Foreskin fibroblast (primary cell): ENCODE measurements at places on chromosomes 13 and 19.
A peak's percentile ranks its signal among the peaks of the same experiment; 100 is the strongest.

DNA sequence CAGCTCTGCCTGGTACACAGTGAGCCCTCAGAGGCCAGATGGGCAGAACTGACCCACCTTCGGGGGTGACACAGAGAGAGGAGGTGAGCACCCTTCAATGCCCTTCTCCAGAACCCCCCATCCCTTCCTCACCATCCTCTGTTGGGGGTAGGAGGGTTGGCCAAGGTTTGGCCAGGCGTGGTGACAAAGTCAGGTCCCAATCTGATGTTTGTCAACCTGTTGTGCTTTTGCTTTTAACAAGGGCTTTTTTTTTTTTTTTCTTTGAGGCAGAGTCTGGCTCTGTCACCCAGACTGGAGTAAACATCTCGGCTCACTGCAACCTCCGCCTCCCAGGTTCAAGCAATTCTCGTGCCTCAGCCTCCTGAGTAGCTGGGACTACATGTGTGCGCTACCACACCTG lies 7.3 kb downstream of the PTGIR start:
- no peak for DNase-seq

DNA sequence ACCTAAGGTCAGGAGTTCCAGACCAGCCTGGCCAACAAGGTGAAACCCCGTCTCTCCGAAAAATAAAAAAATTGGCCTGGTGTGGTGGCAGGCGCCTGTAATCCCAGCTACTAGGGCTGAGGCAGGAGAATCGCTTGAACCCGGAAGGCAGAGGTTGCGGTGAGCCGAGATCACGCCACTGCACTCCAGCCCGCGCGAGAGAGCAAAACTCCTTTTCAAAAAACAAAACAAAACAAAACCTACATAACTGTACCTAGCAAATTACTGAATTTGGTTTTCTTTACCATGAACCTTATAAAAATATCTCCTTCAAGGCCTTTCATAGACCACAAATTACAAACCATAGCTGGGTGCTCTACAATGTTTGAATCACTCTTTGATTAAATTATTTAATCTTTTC lies 760 bp downstream of the ZNF91 start:
- DNase-seq: peak; percentile 23

- DNase-seq: no peak
Observed at GRCh38 chr13:24085662-24086061, 74.9 kb upstream of the SPATA13 start.

DNA sequence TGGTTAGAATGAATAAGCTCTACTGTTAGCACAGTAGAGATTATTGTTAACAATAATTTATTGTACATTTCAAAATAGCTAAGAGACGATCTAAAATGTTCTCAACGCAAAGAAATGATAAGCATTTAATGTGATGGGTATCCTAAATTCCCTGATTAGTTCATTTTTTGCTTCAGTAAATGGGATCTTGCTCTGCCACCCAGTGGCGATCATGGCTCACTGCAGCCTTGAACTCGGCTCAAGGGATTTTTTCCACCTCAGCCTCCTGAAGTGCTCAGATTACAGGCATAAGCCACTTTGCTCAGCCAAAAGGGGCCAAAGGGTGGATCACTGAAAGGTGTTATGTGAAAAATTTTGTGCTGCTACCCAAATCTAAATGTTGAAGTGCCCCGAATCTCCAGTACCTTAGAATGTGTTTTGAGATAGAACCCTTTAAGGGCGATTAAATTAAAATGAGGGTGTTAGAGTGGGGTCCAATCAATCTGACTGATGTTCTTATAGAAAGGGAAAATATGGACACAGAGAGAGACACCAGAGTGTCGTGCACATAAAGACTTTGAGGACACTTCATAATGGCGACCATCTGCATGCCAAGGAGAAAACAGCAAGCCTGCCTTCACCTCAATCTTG lies 31.5 kb upstream of the ZNF766 start:
- DNase-seq: peak; percentile 59

- peak; percentile 66 for DNase-seq
Observed at GRCh38 chr13:30998136-30999088, 66.0 kb downstream of the TEX26 start.

DNA sequence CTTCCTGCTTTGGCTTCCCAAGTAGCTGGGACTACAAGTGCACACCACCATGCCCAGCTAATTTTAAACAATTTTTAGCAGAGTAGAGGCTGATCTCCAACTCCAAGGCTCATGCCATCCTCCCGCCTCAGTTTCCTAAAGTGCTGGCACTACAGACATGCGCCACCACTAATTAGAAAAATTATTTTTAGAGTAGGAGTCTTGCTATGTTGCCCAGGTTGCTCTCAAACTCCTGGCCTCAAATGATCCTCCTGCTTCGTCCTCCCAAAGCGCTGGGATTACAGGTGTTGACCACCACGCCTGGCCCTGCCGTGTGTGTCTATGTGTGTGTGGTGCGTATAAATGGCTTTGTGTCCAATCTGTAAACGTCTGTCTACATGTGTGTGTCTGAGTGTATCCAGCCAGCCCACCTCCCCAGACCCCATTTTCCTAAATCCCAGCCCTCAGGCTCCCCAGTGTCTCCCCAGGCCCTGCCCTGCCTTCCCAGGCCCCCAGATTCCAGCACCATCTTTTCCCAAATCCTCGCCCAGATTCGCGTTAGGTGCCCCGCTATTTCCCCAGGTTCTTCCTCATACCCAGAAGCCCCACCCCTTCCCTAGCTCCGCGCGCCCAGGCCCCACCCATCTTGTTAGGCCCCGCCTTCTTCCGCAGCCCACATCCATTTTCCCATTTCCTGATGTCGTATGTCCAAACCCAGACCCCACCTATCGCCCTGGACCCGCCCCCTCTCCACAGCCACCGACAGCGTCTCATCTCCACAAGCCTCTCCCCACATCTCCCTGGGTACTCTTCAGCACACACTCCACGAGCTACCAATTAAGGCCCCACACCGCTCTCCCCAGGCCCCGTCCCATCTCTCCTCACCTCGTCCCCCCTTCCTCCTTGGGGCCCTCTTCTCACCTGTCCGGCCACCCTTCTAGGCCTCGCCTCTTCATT lies 24.9 kb downstream of the SLC8A2 start:
- peak; percentile 35 for DNase-seq
